ENCODE measurements at places on chromosomes 2 and 18.

- no peak for DNase-seq
These were observed 88.3 kb downstream of the MYCN start for GRCh38 chr2:16028644-16029043.

GRCh38 chr2:197930570-197931278 lies 126.3 kb downstream of the PLCL1 start:
- DNase-seq: no peak

DNA sequence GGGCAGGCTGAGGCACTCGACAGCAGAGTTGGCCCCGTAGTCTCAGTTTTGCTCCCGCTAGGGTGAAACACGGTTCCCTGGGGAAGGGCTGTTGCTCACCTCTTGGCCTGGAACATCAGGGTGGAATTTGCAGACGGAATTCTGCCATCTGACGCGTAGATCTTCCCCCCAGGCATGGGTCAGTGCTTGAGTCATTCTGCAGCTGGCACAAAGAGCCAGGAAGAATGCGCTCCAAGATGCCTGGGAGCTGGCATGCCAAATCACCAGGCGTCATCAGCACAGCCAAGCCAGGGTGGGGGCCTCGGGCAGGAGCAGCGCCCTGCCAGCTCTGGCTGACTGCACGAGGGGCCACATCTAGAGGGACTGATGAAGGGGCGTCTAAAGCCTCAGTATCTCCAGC lies 42.7 kb downstream of the ODC1 start:
- DNase-seq: no peak

DNA sequence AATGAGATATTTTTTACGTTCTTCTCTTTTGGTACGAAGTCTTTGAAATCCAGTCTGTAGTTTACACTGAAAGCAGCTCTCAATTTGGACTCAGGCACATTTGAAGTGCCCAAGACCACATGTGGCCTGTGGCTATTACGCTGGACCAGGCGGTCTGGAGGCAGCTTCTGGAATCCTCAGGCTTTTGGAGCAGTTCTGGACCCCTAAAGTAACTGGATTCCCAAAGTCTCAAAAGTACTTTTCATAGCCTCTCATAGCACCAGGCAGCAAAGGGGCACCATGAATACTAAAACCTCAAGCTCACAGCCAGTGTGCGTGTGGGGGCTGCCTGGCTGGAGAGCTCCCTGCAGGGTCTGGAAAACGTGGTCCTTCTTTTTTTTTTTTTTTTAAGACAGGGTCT lies 119.0 kb downstream of the SMAD7 start:
- no peak for DNase-seq

DNA sequence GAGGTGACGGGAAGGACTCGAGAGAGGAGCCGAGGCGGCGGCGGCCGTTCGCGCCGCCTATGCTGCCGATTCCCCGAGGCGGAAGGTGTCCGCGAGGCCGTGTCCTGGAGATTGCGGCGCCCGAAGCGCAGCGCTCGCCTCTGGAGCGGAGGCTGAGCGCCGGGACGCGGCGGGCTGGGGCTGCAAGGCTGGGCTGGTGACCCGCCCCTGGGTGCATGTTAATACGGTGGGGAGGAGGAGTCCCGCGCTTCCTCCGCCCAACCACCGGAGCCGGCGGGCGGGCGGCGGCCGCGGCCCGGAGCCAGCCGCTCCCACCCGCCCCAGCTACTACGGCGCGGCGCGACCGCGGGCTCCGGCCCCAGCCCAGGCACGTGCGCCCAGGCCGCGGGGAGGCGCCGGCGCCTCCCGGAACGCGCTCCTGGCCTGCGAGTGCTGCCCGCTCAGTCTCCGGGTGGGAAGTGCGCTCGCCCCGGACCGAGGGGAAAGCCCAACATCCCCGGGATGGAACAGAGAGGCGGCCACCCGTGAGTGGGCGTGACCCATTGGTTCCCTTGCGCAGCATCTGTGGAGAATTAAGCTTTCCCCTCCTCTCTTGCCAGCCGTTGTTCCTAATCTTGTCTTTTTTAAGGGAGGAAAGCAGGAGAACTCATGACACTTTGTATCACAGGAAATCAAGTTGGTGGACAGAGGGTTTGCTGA lies at the start of gene DLGAP1:
Gene DLGAP1, minus strand, starts transcription at position 195 of the 699 bp plus-strand sequence.
- no peak for DNase-seq
